ENCODE measurements at places on chromosomes 1 and 21.
A peak's percentile ranks its signal among the peaks of the same experiment; 100 is the strongest.

GRCh38 chr1:180594723-180595122, 36.0 kb downstream of the OVAAL start:
- DNase-seq: no peak

- no peak for DNase-seq
Observed at GRCh38 chr1:64581843-64582185, 111.9 kb downstream of the CACHD1 start.

- no peak for DNase-seq
Observed at GRCh38 chr1:150018165-150018564, 7.6 kb upstream of the OTUD7B start.

DNA sequence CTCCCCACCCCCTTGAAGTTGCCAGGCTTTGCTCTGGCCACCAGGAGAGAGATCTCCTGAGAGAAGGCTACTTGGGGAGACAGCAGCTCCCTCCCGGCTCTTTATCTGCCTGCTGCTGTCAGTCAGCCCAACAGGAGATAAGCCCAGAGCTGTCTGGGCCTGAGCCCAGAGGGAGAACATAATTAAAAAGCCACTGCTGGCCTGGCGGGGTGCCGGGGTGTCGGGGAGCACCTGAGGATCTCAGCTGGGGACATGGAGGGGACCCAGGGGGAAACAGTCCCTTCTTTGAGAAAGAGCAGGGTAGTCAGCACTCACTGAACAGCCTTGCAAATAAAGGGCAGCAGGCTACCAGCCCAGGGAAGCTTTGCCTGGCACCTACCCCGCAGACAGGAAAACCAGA, 17.9 kb downstream of the VWA5B1 start:
- no peak for DNase-seq

- DNase-seq: peak; percentile 66
Observed at GRCh38 chr1:203628201-203629015, 1.8 kb downstream of the ATP2B4 start.

DNA sequence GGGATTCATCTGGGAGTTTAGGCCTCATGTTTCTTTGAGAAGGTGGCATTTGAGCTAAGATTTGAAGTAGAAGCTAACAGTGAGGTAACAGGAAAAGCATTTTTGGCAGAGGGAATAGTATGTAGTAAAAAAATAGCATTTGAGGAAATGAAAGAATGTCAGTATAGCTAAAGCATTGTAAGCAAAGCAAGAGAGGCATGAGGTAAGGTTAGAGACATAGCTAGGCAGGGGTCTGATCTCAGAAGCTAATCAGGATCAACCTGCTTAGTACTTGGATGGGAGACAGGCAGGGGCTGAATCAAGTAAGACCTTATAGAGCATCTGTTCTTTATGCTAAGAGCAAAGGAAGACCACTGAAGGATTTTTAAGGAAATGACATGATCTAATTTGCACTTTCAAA, 4.0 kb downstream of the POLR3C start:
- no peak for DNase-seq

- DNase-seq: no peak
Observed at GRCh38 chr1:228090613-228091081, 8.1 kb downstream of the ARF1 start.

GRCh38 chr1:34419663-34420136, 243.0 kb downstream of the C1orf94 start:
- no peak for DNase-seq

- no peak for DNase-seq
Observed at GRCh38 chr21:42733874-42734273, 80.5 kb downstream of the PDE9A start.

- DNase-seq: no peak
Observed at GRCh38 chr1:160130486-160130885, 14.9 kb downstream of the ATP1A2 start.

GRCh38 chr1:21511579-21512522, 2.6 kb downstream of the ALPL start:
- DNase-seq: no peak

DNA sequence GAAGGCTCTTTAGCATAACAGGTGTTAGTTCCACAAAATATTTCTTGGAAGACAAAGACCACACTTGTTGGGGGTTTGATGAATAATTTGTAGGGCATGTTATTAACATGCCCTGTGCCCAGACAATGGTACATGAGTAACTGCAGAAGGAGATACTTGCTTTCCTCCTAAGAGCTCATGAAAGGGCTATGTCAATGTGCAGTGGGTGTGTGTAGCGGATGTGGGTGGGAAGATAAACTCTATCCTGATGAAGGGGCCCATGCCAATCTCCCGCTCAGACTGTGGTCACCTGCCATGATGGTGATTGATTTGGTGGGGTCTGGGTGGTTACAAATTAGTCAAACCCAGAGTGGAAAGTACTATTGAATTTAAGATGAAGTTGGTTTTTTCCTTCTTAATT, 69.8 kb upstream of the DNAH14 start:
- DNase-seq: no peak

DNA sequence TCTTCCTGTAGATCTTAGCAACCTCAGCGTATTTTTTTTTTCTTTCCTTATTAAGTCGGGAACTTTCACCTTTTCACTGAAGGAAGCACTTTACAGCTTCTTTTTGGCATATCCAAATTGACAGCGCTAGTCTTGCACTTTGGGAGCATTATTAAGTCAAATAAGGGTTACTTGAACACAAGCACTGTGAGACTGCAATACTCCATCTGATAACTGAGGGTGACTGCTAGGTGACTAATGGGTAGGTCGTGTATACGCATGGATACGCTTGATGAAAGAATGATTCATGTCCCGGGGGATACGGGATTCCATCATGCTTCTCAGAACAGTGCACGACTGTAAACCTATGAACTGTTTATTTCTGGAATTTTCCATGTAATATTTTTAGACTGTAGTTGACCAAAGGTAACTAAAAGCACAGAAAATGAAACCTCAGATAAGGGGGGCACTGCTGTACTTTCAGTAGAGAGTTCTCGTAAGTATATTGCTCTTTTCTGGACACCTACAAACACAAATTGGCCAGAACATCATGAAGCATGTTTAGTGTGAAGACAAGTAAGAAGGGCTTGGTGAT, 364.7 kb downstream of the SMYD3 start:
- no peak for DNase-seq

DNA sequence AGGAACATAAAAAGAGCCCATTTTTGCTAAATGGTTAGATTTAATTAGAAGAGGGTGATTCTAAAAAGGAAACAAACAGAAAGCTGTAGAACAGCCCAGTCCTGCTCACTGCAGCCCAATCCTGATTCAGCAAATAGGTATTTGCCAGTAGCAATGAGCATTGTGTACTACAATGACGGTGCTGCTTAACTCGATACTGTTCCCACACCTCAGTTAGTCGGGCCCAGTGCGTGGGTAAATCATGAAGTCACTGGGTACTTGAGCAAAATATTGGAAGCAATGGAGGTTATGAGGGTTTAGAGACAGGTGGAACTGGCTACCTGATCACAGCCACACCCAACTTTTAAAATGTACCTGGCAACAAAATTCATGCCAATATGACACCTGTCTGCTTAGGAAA, 101.5 kb upstream of the ADGRL2 start:
- no peak for DNase-seq

DNA sequence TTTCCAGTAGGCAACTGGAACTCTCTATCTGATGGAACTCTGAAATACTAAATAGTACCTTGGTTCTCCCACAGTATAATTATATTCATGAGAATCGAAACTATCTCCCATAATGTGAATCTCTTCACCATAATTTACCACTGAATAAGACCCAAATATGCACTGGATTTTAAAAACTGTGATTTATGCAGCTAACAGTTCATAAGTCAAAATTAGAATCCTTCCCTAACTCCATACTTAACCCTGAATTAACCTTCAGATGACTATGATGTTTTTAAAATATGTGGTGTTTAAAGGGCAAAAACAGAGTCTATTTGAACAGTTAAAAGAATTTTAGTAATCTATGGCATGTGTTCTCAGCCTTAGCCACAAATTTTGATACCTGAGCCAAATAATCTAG, 22.9 kb upstream of the SLC44A3 start:
- no peak for DNase-seq

GRCh38 chr1:89912073-89912472, 82.8 kb upstream of the ZNF326 start:
- DNase-seq: no peak

- DNase-seq: no peak
Observed at GRCh38 chr1:228112617-228113016, 3.5 kb upstream of the MRPL55 start.

DNA sequence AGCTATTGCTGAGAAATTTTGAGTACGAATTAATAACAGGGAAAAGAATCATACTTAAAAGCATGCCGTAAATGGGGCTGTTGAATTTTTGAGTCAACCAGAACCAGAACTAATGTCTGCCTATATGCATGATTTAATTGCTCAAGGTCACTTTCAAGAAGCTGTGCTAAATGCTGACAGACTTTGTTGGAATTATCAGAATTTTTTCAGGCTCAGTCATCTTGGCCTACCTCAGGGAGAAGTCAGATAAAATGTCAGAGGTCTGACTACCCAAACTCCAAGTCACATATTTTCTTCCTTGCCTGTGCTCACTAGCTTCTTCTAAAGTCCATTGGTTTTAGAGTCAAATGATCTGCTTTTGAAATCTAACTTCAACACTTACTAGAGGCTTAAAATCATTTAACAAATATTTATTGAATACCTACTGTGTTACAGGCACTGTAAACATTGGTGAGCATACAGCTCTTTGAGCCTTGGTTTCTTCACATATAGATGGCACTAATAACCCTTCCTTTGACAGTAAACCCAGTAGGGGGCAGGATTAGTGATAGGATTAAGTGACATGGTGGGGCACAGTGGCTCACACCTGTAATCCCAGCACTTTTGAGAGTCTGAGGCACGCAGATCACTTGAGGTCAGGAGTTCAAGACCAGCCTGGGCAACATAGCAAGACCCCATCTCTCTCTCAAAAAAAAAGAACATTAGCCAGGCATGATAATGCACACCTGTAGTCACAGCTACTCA, 121.2 kb upstream of the SLC44A3 start:
- DNase-seq: no peak

All from activated CD8-positive, alpha-beta memory T cell treated with anti-CD3 and anti-CD28 coated beads for 24 hours (primary cell).